SW480 (cell line): ENCODE measurements at places on chromosomes 2 and 18.

GRCh38 chr2:133942398-133942797, 311.5 kb upstream of the MGAT5 start:
- no peak for DNase-seq

DNA sequence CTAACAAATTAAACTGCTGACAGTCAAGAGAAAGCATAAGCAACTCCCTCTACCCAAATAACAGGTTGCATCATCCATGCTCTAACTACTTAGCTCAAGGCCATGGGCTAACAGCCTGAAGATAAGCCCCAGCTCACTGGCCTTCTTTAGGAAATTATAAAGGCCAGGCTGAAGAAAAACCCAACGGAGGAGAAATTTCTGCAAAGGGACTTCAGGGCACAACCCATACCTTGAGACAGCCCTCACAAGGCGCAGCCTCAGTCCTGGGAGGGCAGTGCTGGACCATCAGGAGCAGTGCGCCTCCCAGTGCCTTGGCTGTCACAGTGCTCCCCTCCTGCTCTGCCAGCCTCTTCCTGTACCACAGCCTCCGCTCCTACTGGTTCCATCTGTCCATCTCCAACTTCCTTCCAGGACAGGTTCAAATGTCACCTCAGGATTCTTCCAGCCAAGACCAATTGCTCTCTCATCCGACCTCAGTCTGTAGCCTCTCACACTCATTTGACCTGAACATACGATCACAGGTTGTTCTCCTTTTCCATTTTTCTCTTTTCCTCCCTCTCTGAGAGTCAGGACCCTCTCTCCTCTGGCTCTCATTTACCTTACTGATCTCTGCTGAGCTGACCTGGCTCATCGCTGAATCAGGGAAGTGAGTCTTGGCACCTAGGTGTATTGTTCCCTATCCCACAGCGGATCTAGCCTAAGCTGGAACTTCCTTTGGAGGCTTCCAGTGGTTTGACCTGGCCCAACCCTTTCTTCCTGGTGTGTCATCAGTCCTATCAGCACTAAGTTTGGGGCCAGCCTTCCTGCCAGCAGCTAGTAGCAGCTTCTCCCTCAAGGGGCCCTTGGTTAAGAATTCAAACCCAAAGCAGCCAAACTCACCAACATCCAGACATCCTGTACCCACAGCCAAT, 1.9 kb downstream of the MCFD2 start:
- DNase-seq, result peak; percentile 33

DNA sequence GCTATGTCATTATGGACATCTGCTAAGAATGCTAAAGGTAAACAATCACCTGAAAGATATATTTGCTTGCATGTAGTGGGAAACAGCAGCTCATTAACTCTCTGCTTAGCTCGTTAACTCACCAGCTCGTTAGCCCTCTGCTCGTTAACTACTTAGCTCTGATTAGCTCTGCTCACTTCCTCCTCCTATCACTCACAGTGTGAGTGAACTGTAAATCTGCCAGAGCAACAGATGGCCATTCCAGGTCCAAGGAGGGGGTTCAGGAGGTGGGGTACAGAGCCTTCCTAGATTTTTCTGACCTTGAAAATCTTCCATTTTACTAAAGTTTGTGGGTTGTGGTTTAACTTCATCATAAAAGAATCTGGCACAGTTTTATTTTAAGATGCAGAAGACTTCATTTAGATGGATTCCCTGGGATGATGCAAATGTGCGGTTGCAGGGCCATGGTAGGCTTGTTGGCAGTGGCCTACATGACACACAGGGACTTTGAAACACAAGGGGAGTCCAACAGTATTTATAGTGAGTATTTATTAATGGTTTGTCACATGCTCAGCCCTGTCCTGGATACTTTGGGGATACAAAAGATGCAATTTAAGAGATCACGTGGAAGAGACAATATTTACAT, 1633.7 kb upstream of the CELF4 start:
- DNase-seq, result no peak

DNA sequence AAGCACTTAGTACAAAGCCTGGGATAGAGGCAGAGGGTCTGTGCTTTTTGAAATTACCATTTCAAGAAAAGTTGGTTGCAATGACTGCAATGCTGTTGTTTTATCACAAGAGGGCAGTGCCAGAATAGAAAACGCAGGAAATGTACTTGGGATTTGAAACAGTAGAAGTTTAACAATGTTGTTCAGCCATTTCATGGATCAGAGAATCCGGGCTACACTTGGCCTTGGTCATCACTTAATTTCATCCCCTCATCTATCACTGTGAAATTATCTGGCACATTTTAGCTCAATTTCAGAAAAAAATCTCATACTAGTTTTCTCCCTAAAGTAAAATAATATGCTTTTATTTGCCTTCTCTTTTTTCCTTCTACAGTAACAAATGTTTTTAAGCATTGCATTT, 70.8 kb downstream of the RAPGEF4 start:
- DNase-seq, result peak; percentile 66

DNA sequence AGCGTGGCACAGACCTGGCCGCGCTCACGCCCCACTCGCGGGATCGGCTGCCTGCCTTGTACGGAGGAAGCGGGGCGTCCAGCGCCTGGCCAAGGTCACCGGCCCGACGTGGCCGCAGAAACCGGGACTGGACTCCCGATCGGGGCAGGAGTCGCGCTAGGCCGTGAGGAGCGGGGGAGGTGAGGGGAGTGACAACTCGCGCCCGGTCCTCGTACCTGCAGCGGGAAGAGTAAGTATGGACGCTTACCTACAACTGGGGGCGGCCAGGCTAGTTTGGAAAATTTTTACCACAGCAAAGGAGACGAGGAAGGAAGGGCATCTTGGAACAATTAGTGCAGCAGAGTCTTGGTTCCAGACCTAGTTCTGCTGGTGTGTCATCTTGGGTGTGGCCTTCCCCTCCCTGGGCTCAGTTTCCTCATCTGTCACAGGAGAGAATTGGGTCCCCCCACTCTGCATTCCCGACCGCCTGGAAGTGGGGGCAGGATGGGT, 693 bp downstream of the UBE2F start:
- peak; percentile 20 for DNase-seq

DNA sequence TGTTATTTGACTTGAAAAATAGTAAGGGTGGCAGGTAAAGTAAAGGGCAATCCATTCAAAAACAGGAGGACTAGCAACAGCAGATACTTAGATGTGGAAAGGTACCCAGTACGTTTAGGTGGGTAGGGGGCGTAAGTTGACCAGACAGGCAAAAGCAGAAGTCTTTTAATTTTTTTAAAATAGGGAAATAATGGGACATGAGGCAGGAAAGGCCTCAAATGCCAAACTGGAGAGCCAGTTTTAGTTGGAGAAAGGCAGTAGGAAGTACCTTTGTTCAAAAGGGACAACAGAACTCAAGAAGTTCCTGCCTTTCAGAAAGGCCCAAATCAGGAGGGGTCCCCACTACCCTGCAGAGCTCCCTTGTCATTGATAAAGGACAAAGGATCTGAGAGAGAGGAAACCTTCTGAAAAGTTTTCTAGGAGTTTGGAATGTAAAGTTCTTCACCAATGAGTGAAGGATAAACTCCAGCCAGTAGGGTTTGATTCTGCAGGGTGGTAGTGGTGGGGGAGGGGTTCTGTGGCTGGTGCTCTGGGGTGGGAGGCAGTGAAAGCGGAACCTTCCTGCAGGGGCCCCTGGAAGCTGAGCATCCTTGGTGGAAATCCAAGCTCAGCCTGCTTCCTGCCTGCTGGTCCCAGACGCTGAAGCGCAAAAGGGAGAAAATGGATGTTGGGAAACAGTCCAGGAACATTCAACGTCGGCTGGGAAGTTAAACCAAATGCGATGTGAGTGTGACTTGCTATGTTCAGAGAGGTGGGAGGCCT, 40.1 kb downstream of the TMEM17 start:
- DNase-seq, result no peak

GRCh38 chr2:160465406-160465805, 28.2 kb downstream of the RBMS1 start:
- no peak for DNase-seq

DNA sequence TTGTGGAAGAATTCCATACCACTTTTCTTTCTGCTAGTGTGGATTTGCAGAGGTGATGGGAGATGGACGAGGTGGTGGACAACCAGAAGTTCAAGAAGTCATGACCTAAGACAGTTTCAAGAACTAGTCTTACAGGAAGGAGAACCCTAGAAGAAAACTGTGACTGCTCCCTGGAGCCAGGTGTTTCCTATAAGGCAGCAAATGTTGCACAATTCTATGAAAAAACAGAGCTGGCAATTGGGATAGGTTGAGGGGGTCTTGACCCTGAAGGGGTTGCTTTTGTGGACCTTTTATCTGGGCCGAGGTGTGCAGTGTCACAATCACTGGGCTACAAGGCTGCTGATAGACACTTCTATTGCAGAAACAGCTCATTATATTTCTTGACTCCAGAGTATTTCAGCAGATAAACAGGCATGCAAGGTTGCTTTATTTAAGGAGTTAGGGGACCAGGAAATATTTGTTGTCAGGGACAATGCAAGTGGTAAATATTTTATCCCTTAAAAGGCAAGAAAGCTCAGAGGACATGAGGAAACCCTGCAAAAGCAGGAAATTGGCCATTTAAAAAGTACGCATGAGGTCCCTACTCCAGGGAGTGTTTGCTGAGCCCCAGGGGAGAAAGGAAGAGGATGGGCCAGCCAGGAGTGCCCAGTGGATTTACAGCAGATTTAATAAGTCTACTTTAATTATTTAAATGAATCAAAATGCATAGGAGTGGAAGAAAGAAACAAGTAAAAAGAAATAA, 22.9 kb downstream of the APCDD1 start:
- no peak for DNase-seq

DNA sequence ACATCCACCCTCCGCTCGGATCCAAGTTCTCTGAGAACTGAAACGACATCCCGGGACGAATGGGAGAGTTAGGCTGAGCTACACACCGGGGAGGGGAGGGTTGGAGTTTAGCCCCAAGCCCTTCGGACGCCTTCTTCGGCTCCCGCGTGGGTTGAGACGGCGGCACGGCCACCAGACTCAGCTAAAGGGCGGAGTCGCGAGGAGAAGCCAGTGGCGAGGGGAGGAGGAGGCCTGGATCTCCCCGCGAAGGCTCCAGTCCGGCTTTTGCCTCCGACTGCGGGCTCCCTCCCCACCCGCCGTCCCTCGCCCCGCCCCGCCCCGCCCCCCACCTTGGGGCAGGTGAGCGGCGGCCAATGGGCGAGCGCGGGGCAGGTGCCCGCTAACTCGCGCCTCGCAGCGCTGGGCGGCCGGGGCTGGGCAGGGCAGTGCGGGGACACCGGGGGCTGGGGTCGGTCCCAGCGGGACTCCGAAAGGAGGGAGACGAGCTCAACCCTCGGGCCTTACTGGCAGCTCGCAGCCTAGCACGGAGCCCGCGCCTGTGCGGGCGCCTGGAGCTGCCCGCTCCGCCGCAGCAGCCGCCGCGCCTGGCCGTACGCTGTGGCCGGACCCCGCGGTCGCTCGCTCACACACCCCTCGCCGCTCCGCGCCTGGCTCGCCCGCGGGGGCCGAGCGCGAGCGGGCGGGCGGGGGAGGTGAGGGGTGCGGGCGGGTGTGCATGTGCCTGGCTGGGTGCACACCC, at the start of gene EMX1:
EMX1 (plus strand) TSS at position 382 of the 739 bp plus-strand sequence; CDS start at position 716, 334 bp downstream.
- peak; percentile 90 for DNase-seq

GRCh38 chr2:18309188-18309587, 251.3 kb downstream of the RDH14 start:
- DNase-seq, result no peak

GRCh38 chr2:68689553-68690537, 44.8 kb upstream of the ARHGAP25 start:
- DNase-seq, result no peak

DNA sequence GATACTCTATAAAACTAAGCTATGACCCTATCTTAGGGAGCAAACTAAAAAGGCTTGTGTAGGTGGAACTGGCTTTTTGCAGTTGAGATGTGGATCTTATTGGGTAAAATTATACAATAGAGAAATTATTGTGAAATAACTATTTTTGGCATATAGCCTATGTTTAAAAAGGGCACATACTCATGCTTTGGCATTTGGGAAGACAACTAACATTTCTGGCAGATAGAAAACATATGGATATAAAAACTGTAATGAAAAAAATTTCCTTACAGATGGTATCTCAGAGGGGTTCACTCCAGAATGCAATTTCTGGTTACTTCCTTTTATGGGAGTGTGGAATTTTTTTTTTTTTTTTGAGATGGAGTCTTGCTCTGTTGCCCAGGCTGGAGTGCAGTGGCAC, 120.1 kb upstream of the CCDC195 start:
- DNase-seq, result no peak

DNA sequence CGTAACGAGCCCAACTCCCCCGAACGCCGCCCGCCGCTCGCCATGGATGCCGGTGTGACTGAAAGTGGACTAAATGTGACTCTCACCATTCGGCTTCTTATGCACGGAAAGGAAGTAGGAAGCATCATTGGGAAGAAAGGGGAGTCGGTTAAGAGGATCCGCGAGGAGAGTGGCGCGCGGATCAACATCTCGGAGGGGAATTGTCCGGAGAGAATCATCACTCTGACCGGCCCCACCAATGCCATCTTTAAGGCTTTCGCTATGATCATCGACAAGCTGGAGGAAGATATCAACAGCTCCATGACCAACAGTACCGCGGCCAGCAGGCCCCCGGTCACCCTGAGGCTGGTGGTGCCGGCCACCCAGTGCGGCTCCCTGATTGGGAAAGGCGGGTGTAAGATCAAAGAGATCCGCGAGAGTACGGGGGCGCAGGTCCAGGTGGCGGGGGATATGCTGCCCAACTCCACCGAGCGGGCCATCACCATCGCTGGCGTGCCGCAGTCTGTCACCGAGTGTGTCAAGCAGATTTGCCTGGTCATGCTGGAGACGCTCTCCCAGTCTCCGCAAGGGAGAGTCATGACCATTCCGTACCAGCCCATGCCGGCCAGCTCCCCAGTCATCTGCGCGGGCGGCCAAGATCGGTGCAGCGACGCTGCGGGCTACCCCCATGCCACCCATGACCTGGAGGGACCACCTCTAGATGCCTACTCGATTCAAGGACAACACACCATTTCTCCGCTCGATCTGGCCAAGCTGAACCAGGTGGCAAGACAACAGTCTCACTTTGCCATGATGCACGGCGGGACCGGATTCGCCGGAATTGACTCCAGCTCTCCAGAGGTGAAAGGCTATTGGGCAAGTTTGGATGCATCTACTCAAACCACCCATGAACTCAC, 673 bp downstream of the PCBP1 start:
- peak; percentile 74 for DNase-seq

DNA sequence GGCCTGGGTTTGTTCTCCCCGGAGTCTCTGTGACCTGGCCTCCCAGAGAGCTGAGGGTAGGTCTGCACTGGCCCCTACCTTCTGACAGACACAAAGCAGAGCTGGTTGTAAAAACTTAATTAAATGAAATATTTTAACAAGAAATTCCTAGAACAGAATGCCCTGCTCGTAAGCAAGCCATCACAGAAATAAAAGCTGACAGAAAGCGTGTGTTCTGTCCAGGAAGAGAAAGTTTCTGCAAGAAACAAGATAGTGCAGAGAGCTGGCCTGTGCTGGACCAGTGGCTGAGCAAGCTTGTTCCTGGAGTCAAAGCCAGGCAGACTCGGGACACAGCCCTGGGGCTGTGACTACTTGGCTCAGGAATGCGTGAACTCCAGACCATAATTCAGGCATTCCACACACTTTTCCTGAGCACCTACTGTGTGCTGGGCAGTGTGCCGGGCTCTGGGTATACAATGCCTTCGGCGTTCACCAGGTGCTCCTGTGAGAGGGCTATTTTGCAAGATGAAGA, 51.6 kb downstream of the APOB start:
- no peak for DNase-seq
